ENCODE measurements at places on chromosomes 2 and 18.

GRCh38 chr2:19785447-19785846, 116.3 kb downstream of the TTC32 start:
- no peak for DNase-seq

DNA sequence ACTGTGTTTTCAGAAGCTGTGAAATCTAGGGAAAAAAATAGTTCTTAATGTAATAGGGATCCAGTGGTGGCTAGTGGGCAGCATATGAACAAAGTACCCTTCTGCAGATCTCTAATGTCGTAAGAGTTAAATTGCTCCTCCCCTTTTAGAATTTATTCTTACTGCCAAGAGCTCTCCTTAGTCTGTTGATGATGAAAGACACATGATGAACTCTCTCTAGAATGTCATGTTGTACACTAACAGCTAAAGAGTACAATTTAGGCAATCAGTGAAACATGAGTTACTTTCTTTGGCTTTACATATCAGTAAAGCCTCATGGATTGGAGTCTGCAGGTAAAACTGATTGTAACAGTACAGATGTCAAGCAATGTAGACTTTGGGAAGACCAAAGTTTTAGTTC, 84.2 kb downstream of the SLC39A10 start:
- DNase-seq: no peak

DNA sequence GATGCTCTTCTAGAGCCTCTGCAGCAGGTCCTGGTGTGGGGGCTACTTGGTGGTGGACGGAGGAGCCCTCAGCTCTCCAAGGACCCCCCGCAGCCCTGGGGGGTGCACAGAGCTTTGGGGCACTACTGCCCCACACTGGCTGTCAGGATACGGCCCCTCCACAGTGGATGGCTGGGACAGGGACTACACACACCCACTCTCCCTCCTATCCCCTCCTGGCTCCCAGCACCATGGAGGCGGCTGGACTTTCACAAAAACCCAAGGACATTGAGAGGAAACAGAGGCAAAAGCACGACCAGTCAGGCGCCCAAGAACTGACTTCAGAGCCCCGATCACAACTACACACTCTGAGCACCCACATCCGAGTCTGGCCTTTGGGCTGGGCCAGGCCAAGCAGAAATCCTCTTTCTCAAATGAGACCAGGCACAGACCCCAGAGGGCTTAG, 12.6 kb downstream of the GPR35 start:
- peak; percentile 48 for DNase-seq

DNA sequence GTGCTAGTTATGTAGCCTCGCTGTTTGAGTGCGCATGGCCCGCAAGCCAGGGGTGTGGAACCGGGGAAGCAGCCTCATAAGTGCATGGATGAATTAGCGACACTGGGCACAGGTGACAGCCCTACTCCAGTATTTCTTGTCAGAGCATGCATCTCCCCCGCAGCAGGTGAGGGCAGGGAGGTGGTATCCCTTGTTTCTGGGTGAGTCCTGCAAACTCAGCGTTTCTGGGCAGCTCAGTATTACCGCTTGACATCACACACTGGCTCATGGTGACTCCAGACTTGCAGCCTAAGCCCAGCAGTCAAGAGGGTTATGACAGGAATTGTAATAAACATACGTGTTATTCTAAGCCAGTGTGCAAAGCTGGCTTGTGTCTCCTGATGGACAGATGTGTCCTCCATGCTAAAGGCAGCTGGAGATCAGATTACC, 2.5 kb downstream of the CABLES1 start:
- DNase-seq: no peak

- DNase-seq: no peak
These were observed 37.3 kb downstream of the CAPN13 start for GRCh38 chr2:30769891-30770462.

GRCh38 chr2:80395251-80395650, 90.7 kb upstream of the LRRTM1 start:
- DNase-seq: no peak

- no peak for DNase-seq
These were observed 115.4 kb downstream of the SCG2 start for GRCh38 chr2:223486751-223487150.

DNA sequence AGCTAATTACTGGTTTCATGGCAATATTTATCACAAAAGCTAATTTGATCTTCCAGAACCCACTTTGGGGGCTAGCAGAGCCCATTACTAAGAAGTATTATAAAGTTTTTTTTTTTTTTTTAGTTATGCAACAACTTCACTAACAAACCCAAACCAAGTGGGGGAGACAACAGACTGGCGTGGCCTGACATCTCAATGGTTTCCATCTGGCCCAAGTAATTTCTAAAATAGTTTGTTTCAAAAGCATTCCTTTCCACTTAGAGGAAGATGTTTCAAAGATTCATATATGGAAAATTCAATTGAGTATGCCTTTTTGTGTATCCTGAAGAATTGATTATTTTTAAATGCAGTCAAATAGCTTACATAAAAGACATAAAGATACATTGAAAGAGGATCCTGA, 367.1 kb downstream of the HRH4 start:
- DNase-seq: no peak

- DNase-seq: no peak
These were observed 75.2 kb downstream of the KLHL29 start for GRCh38 chr2:23460228-23460627.

DNA sequence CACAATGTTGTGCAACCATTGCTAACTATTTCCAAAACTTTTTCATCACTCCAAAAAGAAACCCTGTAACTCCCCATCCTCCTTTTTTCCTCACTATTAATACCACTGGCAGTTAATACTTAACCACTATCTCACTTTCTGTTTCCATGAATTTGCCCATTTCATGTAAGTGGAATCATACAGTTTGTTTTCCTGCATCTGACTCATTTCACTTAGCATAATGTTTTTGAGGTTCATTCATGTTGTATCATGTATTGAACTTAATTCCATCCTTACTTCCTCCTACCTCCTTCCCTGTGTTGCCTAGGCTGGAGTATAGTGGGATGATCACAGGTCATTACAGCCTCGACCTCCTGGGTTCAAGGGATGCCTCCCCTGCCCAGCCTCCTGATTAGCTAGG, 68.3 kb downstream of the FAM117B start:
- no peak for DNase-seq
